ELR (cell line): ENCODE measurements at places on chromosomes 4 and X.

GRCh38 chr4:155430895-155431795 is 54.4 kb upstream of the MAP9 start:
- DNase-seq = no peak

DNA sequence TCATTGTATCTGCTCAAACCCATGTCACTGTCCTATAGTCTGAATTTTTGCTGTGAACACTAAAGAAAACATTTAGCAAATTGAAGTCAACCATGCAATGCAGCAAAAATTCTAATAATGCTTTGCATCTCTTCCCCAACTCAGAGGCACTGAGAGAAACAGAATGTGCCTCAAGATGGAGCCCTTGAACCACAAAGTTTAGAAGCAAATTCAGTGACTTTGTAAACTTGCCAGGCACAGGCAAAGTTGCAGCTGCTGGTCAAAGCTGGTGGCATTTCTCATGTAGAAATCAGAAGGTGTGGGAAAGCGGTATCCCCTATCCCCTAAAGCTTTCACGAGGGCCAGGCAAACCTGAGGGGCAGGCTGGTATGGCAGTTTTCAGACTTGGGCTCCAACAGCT is 121.7 kb upstream of the DIPK2B start:
- DNase-seq = peak; percentile 86

DNA sequence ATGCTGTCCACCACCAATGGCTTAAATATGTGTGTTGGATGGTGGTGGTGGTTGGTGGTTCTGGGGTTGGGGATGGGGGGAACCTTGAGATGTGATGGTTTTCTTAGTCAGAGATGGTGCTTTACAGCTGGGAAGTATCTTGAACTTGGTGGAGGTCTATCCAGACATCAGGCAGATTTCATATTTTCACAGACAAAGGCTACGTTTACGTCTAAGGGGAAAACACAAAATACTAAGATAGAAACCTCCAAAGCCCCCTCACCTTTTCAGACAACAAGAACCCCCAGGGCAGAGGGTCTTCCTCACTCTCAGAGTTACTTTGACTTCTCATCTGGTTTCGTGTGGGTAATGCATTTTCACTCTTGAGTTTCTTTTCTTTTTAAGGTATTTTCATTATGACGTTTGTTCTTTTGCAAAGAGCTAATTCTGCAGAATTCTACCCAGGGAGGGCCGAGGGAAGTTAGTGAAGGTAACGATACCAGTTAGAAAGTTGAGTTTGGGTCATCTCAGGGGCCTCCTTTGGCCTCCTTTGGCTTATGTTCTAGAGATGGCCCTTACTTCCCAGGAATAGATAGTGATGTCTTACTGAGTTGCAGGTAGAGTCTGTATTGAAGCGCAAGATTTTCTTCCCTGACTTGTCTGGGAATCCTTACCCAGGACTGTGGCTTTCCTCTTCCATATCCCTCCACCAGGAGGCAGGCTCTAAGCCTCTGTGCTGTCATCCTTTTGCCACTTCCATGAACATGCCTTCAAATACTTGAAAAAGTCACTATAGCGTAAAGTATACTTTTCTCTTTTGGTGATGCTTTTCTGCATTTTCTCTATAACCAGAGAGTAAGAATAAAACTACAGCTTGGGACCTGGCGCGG is 31.9 kb downstream of the RHOH start:
- DNase-seq = peak; percentile 25

- peak; percentile 65 for DNase-seq
These were observed 63.7 kb downstream of the ADAMTS3 start for GRCh38 chr4:72505314-72505744.

DNA sequence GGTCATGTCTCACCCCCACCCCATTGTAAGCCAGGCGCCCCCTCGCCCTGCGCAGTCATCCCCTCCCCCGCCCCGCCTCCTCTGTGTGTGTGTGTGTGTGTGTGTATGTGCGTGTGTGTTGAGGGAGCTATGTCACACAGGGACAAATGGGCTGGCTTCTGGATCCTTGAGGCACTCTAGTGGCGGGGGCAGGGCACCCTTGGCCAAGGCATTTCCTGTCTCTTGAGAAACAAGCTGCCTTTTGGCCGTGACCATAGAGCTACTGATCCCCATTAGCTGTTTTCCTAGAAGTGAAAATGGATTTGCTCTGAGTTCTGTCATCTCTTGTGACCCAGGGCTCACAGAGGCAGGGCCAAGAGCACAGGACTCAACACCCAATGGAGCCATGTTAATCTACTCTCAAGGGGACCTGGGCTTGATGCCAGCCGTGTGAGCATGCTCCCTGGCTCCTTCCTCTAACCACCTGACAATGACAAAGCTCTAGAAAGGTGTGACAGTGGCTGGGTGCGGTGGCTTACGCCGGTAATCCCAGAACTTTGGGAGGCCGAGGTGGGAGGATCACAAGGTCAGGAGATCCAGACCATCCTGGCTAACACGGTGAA is 162.5 kb upstream of the BCOR start:
- DNase-seq = no peak

- DNase-seq = no peak
These were observed 7.4 kb downstream of the PHEX start for GRCh38 chrX:22039541-22039940.

- no peak for DNase-seq
These were observed at the start of gene MAGEB1 for GRCh38 chrX:30246769-30247489. Gene MAGEB1 (plus strand): TSS chrX:30247146. CDS start chrX:30250494, 3,348 bp downstream.

DNA sequence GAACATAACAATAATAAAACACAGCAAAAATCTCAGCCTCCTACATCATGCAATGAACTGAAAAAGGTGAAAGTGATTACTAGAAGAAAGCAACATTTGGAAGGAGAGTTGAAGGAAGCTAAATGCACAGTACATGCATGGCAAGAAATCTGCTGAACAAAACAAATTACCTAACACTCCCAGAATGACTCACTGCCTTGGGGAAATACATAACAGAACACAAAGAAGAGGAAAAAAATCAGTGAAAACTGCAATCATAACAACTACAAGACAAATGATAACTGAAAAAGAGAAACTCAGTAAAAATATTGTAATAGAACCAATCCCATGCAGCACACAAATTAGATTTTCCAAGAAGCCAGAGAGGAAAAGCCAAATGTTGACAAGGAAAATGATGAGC is 1513.2 kb downstream of the ARAP2 start:
- DNase-seq = peak; percentile 40

GRCh38 chrX:103628386-103629317 is at the start of gene TCEAL1:
Gene TCEAL1 (plus strand): TSS chrX:103628975. CDS start chrX:103629917, 942 bp downstream.
- peak; percentile 54 for DNase-seq

- DNase-seq = peak; percentile 60
These were observed 13.1 kb upstream of the AMTN start for GRCh38 chr4:70505151-70505748.

GRCh38 chr4:21009956-21010355 is 309.7 kb downstream of the PACRGL start:
- DNase-seq = no peak
